CD4-positive, alpha-beta memory T cell (primary cell): ENCODE measurements at places on chromosomes 1 and 21. TPM values are rescaled to one million over a fixed set of nuclear protein-coding genes. Genes with fewer than 3 reads are reported as not detected.

- no peaks in the 10 kb centered on the region for H3K36me3 ChIP-seq
- no peak overlapping the region for H3K27ac ChIP-seq
- peaks cover 4% of the 10 kb centered on the region for H3K27me3 ChIP-seq
- H3K4me1 ChIP-seq, result no peaks in the 10 kb centered on the region
- H3K4me3 ChIP-seq, result no peak overlapping the region
These were observed 586 bp downstream of the COL24A1 start for GRCh38 chr1:86155807-86156565.

DNA sequence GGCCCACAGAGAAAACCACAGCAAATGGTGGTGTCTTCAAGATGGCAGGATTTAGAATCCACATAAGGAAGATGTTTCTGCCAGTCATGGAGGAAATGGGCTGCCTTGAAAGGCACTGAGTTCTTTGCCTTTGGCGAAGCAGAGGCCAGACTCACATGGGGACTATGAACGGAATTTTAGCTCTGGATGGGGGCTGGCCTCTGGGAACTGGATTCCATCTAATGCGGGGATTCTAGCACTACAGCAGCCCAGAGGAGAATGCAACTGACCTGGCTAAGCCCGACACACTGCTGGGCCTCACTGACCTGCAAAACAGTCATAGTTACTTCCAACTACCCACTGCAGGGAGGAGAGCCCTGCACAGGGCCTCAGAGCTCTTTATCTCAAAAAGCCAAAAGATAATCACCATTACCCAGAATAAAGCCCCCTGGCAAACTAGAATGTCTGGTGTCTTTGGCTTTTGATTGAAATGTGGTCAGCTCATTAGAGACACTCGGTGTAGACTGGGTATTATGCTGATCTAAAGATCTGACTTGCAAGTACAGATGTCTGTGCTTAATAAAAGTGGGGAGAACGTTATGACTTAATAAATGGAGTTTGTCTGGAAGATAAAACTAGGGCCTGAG lies 11.6 kb downstream of the HCRTR1 start:
- H3K36me3 ChIP-seq, result peaks cover 62% of the 10 kb centered on the region
- H3K27me3 ChIP-seq, result no peaks in the 10 kb centered on the region
- no peak overlapping the region for H3K4me3 ChIP-seq
- H3K27ac ChIP-seq, result no peak overlapping the region
- H3K4me1 ChIP-seq, result no peaks in the 10 kb centered on the region

DNA sequence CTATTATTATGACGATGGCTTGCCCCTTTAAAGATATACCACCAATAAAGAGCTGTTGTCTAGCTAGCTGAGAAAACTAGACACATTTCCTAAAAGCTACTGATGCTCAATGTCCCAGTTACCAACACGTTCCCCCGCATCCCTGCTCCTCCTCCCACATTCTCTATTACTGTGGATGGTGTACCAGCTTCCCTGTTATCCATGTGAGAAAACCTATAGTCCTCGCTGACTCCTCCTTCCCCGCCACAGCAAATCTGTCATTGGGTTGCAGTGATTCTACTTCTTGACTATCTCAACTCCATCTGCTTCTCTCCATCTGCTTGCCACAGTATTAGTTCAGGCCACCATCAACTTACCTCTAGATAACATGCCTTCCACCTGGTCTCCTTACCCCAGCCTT lies 337.5 kb downstream of the KCNH1 start:
- DNase-seq, result no peak
- no peaks in the 10 kb centered on the region for H3K27me3 ChIP-seq
- no peaks in the 10 kb centered on the region for H3K4me1 ChIP-seq
- H3K36me3 ChIP-seq, result no peaks in the 10 kb centered on the region

DNA sequence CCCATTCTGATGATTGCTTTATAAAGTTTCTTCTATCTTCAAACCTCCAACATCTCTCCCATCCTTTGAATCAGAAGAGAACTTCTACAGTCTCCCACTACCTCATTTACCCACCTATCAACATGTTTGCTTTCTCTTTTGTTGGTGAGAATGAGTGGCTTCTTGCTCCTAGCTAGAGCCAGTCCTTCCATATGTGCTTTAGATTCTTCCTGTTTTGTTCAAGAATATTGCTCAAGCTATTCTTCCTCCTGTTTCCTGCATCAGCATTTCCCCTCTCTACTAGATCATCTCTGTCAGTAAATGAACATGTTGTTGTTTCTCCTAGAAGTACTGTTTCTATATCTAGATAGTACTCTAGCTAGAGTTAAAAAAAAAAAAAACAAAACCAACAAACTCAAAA lies 6.3 kb downstream of the ATF6 start:
- peaks cover 82% of the 10 kb centered on the region for H3K4me1 ChIP-seq
- H3K27me3 ChIP-seq, result no peaks in the 10 kb centered on the region
- no peak overlapping the region for H3K27ac ChIP-seq
- no peak overlapping the region for H3K4me3 ChIP-seq
- no peak for DNase-seq

GRCh38 chr1:183986941-183987340 lies 50.6 kb downstream of the COLGALT2 start:
- H3K4me3 ChIP-seq, result no peak overlapping the region
- H3K4me1 ChIP-seq, result peaks cover 4% of the 10 kb centered on the region
- no peak for DNase-seq

Gene TESK2
- total RNA-seq, result 7.7 TPM

Gene CATSPERE
- total RNA-seq, result 2.3 TPM

Gene REG4
- total RNA-seq, result not detected
